ENCODE measurements at places on chromosomes 12 and 14.

GRCh38 chr14:54722791-54723432 is 156.0 kb downstream of the SAMD4A start:
- DNase-seq, result peak; percentile 55

- DNase-seq, result no peak
Measured at GRCh38 chr12:53578783-53579182, 47.4 kb downstream of the ATF7 start.

DNA sequence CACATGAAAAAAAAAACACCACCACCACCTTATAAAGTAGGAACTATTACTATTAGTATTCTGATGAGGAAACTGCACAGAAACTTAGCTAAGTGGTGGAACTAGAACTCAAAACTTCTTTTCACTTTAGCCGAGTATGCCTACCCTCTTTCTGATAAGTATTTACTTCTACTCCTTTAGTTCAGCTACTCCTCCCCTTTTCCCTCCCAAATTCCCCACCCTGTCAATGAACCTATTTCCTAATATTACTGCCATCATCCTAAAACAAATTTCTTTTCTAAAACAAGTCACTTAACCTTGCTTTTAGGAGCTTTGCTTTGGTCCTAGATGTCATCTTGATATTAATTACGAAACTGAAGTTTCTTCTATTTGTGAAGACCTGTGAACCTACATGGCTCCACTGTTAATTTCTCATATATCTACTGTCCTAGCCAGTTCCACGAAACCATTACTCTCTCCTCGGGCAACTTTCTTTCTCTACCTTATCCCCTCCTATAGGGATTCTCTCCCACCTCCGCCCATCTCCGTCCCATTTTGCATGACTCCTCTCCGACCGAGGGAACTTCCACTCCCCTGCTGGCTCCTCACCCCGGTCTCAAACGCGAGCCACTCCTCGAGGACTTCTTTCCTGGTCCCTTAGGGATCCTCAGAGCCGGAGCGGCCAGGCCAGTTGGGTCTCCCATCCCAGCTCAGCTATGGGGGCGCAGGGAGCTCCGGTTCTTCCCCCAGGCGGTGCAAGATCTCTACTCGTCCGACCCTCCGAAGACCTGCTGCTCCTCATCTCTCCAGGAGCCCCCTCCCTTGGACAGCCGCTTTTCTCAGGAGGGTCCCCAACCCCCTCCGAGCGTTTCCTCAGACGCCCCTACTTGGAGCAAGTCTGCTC is 1.1 kb downstream of the NUMB start:
- DNase-seq, result peak; percentile 63

- no peak for DNase-seq
Measured at GRCh38 chr14:102602421-102603292, 10.2 kb downstream of the RCOR1 start.

DNA sequence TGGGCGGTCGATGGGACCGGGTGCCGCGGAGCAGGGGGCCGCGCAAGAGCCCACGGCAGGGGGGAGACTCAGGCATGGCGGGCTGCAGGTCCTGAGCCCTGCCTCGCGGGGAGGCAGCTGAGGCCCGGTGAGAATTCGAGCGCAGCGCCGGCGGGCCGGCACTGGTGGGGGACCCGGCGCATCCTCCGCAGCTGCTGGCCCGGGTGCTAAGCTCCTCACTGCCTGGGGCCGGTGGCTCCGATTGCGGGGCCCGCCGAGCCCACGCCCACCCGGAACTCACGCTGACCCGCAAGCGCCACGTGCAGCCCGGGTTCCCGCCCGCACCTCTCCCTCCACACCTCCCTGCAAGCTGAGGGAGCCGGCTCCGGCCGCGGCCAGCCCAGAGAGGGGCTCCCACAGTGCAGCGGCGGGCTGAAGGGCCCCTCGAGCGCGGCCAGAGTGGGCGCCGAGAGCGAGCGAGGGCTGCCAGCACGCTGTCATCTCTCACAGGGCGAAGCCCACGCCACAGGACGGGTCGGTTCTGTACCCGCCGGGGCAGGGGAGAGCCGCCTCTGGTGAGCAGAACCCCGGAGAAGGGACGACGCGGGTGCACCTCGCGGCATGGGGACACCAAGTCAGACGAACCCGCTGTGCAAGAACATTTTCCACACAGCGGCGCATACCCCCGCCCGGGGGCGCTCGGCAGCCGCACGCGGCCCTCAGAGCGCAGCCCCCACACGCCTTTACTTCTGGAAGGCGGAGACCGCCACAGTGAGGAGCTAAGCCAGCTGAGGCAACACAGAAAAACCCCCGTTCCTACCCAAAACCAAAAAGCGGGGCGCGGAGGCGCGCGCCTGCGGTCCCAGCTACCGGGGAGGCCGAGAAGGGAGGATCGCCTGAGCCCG is 1.2 kb upstream of the SIVA1 start:
- DNase-seq, result no peak

- DNase-seq, result peak; percentile 90
Measured at GRCh38 chr12:13099066-13099843, 4.2 kb downstream of the GSG1 start.

DNA sequence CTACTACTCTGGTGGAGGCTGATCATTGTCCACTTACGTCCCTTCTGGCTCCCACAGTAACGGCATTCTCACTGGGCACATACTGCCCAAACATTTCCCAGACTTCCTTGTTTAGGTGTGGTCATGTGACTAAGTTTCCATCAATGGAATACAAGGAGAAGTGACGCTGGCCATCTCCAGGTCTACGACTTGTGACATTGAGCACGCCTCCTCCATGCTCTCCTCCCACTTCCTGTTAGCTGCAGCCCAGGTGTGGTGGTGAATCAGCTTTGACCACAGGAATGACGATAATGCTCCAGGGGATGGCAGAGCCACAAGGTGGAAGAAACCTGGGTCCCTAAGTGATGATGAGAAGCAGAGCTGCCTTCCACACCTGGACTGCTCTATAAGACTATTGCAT is 6.0 kb upstream of the SLC24A4 start:
- DNase-seq, result no peak

- DNase-seq, result no peak
Measured at GRCh38 chr12:86550218-86551145, 294.3 kb upstream of the MGAT4C start.

GRCh38 chr12:4045786-4046494 is 172.7 kb upstream of the PARP11 start:
- no peak for DNase-seq

DNA sequence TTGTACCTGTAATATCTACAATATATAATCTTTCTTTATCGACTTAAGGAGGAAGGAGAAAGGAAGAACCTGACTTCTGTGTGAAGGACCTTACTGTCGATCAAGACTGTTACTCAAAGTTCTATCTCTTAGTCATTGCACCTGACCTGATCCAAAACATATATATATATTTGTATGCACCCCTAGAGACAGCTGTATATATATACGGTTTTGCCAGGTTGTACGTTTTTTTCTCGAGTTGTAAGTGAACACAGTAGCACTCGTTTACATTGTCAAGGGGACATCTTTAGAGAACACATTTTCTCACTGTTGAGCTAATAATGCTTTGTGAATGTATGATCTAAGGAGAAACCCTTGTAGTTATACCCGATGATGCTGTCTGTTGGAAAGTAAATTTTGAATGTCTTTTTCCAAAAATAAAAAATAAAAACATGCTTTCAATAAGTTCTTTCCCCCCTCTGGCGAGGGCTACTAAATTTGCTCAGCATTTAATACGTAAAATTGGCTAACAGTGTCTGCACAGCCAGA is 536 bp upstream of the SLC35E3 start:
- DNase-seq, result peak; percentile 11

DNA sequence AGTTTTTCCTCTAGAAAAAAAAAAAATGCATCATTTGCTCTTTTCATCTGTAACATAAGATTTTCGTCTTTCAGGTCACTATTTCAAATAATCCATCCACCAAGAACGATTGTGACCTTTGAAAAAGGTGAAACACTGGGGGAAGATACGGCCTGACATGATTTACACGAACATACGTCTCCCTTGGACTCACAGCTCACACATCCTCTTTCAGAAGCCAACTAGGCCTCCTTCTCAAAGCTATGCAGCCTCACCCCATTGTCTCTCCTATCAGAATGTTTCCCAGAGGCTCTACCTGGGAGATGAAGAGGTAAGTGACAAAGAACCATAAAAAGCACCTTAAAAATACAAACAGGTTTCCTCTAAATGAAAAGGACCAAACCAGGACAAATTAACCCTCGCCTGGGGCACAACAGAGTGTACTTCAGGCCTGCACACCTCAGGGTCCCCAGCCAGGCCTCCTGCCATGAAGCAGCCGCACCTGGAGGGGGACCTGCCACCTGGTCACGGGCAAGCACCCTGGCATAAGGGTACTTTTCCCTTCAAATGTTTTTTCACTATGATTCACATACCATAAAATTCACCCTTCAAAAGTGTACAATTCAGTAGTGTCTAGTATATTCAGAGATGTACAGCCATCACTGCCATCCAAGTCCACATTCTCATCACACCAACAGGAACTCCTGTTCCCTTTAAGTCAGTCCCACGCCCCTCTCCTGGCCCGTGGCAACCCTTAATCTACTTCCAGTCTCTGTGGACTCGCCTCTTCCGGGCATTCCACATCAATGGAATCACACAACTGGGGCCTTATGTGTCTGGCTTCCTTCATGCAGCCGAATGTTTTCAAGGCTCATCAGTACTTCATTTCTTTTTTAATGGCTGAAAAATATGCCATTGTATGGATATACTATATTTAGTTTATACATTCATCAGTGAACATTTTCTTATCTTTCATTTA is 5.4 kb downstream of the SLC15A4 start:
- DNase-seq, result no peak

DNA sequence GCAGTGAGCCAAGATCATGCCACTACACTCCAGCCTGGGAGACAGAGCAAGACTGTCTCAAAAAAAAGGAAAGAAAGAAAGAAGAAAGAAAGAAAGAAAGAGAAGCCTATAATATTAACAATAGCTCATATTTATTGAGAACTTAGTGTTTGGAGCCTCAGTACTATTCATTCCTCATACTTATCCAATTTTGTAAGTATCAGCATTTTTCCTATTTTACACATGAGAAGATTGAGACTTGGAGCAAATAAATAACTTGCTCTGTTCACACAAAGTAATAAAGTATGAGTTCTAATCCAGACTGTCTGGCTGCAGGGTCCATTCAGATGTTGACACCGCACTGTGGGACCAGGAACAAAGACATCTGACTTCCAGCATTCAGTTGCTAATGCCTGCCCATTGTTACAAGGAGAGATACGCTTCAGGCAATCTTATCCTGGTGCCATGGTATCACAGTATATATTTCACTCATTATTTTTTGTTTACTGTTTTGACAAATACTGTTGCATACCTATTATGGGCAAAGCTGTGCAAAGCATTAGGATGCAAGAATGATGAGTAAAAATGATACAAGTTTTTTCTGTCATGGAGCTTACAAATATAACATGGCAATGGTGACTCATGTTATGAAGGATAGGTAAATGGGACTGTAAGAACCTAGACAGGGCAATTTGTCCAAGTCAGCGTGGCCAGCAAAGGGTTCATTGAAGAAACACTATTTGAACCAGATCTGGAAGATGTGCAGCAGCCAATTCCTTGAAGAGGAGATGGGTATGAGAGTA is 21.4 kb upstream of the TMTC2 start:
- no peak for DNase-seq

DNA sequence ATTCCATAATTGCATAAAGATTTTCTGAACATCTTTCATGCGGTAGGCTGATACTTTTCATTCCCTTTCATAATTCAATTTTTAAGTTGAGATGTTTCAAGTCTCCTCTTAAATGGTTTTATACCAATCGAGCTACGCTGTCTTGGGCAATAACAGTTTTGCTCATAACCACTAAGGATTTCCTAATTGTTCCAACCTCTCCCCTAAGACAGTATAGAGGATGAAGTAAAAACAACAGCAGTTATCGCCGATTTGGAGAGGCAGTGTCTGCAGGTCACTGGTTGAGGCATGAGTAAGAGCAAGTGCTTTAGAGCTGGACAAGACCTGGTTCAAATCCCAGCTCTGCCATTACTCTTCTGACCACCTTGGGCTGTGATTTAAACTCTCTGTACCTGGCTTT is 6.9 kb upstream of the MED13L start:
- peak; percentile 91 for DNase-seq

GRCh38 chr14:35492569-35493014 is 41.4 kb upstream of the INSM2 start:
- DNase-seq, result no peak

GRCh38 chr12:122870867-122871664 is 24.9 kb downstream of the VPS37B start:
- DNase-seq, result peak; percentile 27

DNA sequence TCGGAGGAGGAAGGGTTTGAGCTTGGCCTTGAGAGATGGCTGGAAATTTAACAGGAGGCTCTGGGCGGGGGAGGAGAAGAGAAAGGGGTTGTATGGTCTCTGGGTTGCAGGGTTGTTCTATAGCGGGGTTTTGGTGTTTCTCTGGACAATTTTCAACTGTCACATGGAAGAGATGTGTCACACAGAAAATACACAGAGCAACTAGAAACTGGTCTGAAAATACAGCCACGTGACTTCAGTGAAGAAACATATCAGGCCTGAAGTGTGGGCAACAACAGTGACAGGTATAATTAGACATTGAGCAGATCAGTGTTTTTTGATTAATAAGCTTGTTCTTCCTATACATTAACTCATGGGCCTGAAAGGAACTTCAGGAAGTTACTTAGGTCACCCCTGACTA is 205.3 kb upstream of the HMGA2 start:
- DNase-seq, result no peak

DNA sequence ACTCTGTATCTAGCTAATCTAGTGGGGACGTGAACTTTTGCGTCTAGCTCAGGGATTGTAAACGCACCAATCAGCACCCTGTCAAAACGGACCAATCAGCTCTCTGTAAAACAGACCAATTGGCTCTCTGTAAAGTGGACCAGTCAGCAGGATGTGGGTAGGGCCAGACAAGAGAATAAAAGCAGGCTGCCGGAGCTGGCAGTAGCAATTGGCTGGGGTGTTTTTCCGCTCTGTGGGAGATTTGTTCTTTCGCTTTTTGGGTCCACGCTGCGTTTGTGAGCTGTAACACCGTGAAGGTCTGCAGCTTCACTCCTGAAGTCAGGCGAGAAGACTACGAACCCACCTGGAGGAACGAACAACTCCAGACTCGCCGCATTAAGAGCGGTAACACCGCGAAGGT is 76.5 kb downstream of the SPRING1 start:
- no peak for DNase-seq

DNA sequence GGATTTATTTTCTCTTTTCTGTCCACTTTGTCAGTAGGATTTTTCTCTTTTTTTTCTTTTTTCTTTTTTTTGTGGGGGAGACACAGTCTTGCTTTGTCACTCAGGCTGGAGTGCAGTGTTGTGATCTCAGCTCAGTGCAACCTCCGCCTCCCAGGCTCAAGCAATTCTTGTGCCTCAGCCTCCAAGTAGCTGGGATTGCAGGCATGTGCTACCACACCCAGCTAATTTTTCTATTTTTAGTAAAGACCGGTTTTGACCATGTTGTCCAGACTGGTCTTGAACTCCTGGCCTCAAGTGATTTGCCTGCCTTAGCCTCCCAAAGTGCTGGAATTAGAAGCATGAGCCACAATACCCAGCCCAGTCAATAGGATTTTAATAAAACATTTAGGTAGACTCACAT is 21.0 kb upstream of the TBK1 start:
- DNase-seq, result no peak

Data from inflammatory macrophage (primary cell).